ENCODE measurements at places on chromosomes 4 and X. TPM values are rescaled to one million over a fixed set of nuclear protein-coding genes. Genes with fewer than 3 reads are reported as not detected.
A peak's percentile ranks its signal among the peaks of the same experiment; 100 is the strongest.

DNA sequence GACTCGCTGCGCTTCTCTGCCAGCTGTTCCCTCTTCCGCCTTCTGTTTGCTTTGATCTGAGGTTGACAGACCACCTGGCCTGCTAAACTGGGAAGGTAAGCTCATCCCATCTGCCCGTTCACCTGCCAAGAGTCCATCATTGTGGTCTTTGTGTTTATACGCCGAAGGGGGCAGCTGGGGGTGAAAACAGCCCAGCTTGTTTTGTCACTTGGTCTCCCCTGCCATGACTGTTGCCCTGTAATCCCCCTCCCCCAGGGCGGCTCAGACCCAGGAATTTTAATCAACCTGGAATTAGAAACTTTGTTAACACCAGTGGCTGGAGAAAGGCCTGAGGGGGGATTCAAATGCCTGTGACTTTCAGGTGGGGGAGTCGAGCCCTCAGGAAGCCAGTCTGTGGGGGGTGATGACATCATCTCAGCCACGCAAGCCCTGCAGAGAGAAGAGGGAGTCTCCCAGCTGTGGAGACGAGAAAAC, 333.3 kb downstream of the BCOR start:
- DNase-seq: no peak

- no peak for DNase-seq
Measured at GRCh38 chrX:11770320-11770719, 12.3 kb downstream of the MSL3 start.

DNA sequence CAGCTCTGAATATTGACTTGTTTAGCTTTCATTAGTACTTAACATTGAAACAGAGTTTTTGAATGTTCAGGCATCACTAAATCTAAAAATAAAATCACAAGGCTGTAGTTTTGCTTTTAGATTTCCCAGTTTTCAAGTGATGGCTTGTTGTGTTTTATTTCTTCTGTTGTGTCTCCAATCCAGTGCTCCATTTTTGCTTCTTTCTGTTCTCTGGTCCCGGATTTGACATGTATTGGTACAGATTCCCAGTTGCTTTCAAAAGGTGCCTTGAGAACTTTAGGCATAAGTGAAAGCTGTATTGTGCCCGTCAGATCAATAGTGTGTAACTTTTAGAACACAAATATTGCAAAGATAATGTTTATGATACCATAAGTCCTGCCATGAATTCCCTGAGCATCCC, 53.2 kb downstream of the ARHGAP10 start:
- no peak for DNase-seq

DNA sequence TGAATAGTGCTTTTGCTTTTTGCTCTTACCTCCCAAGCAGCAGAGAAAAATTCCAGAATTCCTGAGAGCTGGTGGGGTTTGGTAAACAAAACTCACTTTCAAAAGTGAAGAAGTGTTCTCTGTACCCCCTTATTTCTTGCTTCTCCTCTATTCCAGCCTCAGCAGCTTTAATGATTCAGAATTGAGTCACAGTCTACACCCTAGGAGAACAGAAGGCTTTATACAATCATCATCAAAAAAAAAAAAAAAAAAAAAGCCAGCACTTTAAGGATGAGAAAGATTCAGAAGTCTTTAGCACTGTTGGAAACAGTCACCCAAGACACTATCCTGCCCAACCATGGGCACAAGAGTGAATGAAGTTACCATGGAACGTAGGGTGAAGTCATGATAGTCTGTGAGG, 1583.1 kb upstream of the PCDH10 start:
- no peak for DNase-seq

GRCh38 chr4:150123796-150124677, 45.8 kb downstream of the DCLK2 start:
- DNase-seq: no peak

GRCh38 chrX:135436456-135436855, 14.7 kb downstream of the SMIM10L2A start:
- no peak for DNase-seq

- DNase-seq: no peak
Measured at GRCh38 chrX:143648705-143649104, 12.8 kb upstream of the SLITRK4 start.

DNA sequence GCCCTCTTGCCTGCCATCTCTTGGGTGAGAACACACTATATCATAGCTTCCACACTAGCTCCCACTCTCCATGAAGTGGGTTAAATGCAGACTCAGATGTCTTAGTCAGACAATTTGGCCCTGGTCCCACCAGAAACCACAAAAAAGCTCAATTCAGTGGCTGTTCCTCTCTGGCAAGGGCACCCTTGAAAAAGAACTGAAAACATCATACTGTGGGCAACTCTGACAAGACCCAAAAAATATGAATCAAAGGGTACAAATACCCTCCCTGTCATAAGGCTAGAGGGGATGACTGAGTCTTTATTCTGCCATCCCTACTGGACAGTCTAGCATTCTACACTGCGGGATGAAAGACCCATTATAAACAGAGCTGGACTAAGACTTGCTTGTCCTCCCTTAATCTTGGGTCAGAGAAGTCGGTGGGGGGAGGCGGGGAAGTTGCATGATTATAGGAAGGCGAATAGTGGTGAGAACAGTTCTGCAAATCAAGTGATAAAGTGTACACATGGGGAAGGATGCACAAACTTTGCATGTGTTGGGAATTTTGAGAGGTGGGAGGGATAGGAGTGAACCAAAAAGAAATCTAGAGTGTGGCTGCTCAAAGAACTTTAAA, 172.1 kb downstream of the OPHN1 start:
- DNase-seq: no peak

DNA sequence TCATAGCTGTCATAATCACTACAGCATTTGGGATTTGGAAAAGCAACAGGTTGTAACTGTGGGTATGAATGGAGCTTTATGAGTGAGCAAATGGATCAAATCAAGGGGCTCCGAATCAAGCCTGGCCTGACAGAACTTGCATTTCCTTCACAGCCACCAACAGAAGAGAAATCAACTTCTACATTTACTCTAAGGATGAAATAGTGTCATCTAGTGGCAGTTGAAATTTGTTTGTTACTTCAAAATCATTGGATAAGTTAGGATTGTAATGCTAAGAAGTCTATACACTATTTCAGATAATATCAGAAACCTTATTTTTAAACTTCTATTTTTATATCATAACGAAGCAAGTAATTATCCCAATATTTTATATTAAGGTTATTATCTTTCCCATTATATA, 10.7 kb upstream of the WDR17 start:
- no peak for DNase-seq

DNA sequence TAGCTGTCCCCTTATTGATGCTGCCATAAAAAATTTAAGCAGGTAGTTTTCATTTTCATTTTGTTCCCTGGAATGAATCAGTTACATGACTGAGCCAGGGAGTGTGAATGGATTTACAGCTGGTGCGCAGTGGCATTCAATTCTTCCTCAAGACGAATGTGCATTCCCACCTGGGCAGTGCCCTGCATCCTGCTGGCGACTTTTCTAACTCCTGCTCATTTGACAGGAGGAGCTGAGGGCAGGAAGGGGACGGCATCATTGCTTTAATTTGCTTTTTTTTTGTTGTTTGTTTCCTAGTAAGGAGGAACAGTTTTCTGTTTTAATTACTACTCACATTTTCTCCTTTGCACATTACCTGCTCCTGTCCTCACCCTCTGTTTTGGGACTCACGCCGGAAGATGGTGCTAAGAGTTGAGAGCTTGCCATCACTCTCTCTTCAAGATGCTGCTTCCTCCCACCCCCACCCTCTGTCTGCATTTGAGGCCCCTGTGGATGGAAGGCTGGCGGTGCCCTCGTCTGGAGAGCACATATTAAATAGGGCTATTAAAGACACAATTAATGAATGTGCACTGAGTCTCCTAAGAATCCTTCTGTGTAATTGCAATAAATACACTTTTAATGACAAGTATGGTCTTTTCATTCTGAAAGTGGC, 35.8 kb downstream of the PSAPL1 start:
- DNase-seq: no peak

DNA sequence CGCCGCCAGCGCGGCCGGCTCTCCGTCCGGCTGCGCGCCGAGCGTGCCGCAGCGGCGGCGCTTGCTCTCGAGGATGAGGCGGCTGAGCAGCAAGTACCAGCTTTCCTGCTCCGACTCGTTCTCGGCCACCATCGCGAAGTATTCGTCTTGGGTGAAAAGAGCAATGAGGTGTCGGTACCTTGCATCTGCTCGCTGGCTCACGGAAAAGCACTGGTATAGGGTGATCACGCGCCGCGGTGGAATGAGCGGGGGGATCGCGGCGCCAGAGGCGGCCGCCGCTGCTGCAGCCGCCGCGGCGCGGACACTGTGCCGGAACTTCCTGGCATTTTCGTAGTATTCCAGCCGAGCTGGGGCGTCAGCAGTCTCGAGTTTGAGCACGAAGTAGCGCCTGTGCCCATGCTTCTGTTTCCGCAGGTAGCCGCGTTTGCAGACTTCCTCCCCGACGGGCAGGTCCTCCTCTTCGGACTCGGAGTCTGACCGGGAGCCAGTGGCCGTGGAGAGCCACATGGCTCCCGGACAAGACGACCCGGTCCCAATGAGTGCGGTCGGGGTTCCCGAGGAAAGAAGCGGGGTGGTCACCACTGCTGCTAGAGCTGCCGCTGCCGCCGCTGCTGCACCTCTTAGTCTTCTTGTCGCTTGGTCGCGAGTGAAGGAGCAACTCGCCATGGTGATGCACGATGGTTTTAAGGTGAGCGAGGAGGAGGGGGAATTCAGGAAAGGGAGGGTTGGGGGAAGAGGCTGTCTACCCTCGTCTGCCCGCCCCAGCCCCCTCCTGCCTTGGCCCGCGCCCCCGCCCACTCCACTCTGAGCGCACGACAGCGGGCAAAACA, 469 bp downstream of the IRS4 start:
- DNase-seq: no peak

DNA sequence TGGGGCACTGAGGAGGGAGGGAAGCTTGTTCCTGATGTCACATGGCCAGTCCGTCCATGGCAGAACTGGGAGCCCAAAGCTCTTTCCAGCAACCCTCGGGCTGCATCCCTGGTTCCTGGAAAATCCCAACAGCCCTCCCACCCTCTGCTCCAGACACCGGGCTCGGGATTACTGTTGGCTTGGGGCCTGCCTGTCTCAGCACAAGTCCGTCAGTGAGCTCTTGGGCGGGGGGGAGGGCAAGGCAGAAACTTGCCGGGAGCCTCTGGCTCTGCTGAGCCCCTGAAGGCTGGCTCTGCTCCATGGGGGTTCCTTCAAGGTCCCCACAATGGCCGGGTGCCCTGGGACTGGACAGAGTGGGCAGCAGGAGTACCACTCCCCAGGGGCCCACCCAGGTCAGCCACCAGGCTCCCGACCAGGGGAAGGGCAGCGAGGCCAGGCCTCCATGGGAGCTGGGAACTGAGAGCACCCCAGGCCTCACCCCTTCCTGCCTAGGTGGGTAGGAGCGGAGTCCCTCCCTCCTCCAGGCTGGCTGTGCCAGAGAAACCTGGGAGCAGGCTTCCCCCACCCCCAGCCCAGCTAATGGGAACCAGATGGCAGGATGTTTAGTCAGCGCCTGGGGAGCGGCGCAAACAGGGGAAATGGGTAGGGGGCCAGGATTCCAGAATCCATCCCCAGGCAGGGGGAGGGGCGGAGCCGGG, 6.4 kb upstream of the HAUS7 start:
- DNase-seq: peak; percentile 74

- no peak for DNase-seq
Measured at GRCh38 chrX:71859637-71860036, 51.0 kb upstream of the NHSL2 start.

- no peak for DNase-seq
Measured at GRCh38 chrX:38578167-38578566, 16.8 kb downstream of the TSPAN7 start.

DNA sequence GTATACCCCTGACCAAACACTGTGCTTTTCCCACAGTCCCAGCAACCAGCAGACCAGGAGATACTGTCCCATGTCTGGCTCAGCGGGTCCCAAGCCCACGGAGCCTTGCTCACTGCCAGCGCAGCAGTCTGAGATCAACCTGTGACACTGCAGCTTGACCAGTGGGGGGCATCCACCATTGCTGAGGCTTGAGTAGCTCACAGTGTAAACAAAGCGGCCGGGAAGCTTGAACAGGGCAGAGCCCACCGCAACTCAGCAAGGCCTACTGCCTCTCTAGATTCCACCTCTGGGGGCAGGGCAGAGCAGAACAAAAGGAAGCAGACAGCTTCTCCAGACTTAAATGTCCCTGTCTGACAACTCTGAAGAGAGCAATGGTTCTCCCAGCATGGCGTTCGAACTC, 58.1 kb downstream of the SLC10A6 start:
- DNase-seq: no peak

DNA sequence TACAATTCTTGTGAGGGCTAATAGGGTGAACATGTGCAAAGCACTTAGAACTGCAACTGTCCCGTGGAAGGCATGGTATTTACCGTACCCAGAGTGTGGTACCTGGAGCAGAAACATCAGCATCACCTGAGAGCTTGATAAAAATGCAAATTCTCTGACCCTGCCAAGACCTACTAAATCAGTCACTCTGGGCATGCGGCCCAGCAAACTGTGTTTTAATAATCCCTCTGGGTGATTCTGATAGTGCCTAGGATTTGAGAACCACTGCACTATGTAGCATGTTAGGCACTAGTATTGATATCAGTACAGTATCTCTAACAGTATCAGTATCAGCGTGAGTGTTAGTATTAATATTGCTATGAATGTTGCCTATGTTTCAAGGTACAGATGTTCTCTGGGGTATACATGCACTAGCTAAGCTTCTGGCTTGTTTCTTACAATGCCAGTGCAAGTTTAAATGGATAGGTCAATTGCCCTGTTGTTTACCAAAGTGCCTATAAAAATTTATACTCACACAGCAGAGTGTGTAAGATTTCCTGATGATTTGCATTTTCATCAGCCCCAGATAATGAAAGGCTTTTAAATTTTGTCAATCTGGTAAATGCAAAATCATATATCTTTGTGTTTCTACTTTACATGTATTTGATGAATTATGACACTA, 354.0 kb downstream of the HS3ST1 start:
- no peak for DNase-seq

GRCh38 chr4:8534129-8534528, 46.1 kb upstream of the GPR78 start:
- no peak for DNase-seq

Gene TMEM144
- 11.1 TPM for total RNA-seq

Gene TMEM165
- 54.6 TPM for total RNA-seq

Gene UGT2B11
- not detected for total RNA-seq

Gene MAGEB10
- total RNA-seq: not detected

Gene TCP11X2
- total RNA-seq: not detected

Gene DUSP9
- not detected for total RNA-seq

Gene TAB3
- 13.7 TPM for total RNA-seq

Gene CXCL6
- total RNA-seq: 1.5 TPM

Gene ARAP2
- 8.6 TPM for total RNA-seq
